HEK293T (cell line): ENCODE measurements at places on chromosomes 2 and 18.

DNA sequence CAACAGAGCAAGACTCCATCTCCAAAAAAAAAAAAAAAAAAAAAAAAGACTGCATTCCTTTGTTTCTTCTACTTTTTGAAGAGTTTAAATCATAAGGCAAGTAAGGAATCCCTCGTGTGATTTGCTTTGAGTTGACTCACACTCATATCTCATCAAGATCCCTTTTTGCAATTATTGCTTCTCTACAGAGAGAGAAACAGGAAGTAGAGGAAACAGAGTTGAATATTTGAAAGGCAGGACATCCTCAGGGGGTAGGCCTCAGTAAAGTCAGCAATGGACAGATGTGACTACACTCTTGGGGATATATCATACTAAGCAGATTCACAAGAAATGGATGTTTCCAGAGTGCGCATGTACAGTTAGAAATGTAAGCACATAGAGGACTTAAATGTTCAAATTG is 11.2 kb upstream of the EFR3B start:
- DNase-seq, result no peak

- DNase-seq, result no peak
These were observed 12.2 kb downstream of the CCDC68 start for GRCh38 chr18:54947091-54947490.

GRCh38 chr2:100252811-100253698 is 69.2 kb downstream of the LONRF2 start:
- DNase-seq, result no peak

- no peak for DNase-seq
These were observed 85.3 kb downstream of the PIEZO2 start for GRCh38 chr18:11064106-11064505.

- no peak for DNase-seq
These were observed 57.5 kb downstream of the PAX3 start for GRCh38 chr2:222241128-222241870.

DNA sequence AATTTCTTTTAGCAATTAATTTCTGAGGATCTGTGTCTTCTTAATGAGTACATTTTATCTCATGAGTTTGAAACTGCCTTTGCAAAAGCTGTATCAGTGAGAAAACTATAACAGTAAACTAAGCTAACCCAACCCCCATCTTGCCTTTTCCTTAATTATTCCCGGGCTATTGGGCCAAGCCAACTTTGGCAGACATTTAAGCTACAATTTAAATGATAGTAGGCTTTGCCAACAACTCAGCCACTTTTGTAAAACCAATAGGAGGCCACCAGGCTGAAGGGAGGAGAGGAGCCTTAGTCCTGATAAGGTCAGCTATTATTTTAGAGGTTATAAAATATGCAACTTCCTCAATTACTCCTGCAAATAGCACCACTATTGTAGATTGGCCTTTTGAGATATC is 218.0 kb upstream of the KCNJ3 start:
- no peak for DNase-seq

DNA sequence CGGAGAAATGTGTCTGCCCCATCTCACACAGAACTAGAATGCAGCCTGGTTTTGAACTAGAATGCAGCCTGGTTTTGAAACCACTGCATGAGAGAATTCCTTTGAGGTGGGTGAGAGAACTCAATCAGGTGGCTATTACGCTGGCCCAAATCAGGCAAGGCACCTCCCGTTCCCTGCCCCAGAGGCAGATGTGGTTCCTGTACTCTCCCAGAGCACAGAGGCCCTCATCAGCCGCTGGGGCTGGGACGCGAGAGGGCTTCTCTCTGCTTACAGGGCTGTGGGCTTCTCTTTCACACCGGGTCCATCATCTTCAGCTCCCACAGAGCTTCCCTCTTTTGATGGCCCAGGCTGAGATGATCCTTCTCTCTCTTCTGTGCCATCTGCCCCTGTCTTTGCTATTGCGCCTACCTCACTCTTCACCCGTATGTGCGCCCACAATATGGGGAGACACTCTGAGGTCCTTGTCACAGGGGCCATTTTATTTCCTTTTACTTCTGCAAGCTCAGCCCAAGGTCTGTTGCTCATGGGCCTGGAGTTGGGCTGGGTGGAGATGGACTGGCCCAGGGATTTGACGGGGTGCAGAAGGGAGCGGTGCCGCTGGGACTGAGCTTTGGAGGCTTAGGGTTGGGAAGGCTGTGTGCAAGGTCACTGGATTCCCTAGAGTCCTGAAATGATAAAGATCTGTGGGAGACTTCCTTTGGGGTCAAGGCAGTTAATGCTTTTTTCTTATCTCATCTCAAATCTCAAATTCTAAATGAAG is 84.4 kb upstream of the HS6ST1 start:
- DNase-seq, result no peak

DNA sequence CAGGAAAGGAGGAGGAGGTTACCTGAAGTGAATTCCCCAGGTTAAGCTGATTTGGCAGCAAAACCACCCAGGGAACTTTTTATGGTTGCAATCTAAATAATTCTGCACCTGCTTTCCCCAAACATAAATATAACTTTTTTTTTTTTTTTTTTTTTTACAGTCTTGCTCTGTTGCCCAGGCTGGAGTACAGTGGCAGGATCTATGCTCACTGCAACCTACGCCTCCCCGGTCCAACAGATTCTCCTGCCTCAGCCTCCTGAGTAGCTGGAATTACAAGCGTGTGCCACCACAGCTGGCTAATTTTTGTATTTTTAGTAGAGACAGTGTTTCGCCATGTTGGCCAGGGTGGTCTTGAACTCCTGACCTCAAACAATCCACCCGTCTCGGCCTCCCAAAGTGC is 16.1 kb upstream of the PPP1CB start:
- no peak for DNase-seq
